ENCODE measurements at places on chromosomes 7 and 10. TPM values are rescaled to one million over a fixed set of nuclear protein-coding genes. Genes with fewer than 3 reads are reported as not detected.

UTF1 gene
- not detected for total RNA-seq

NUTM2B gene
- 0.86 TPM for total RNA-seq

SHTN1 gene
- 36.5 TPM for total RNA-seq

NAT16 gene
- total RNA-seq, result not detected

MGMT gene
- total RNA-seq, result 15.0 TPM

KCNIP2 gene
- 3.0 TPM for total RNA-seq

WDR86 gene
- not detected for total RNA-seq

CHST3 gene
- 11.5 TPM for total RNA-seq

HOXA6 gene
- total RNA-seq, result 20.7 TPM

BNIP3 gene
- total RNA-seq, result 40.1 TPM

SKIDA1 gene
- 0.83 TPM for total RNA-seq

NXPH1 gene
- total RNA-seq, result not detected

OPALIN gene
- total RNA-seq, result not detected

SLK gene
- total RNA-seq, result 31.8 TPM

DRGX gene
- not detected for total RNA-seq

RBP4 gene
- total RNA-seq, result not detected

RTKN2 gene
- 4.8 TPM for total RNA-seq

PCDH15 gene
- total RNA-seq, result not detected

UBN2 gene
- 14.2 TPM for total RNA-seq

NKX2-3 gene
- total RNA-seq, result not detected

KCNMA1 gene
- total RNA-seq, result 0.82 TPM

ANXA8L1 gene
- not detected for total RNA-seq

SFRP5 gene
- not detected for total RNA-seq

GLUD1 gene
- 86.6 TPM for total RNA-seq

PRLHR gene
- not detected for total RNA-seq
